ENCODE measurements at places on chromosomes 1 and 21. TPM values are rescaled to one million over a fixed set of nuclear protein-coding genes. Genes with fewer than 3 reads are reported as not detected.

Gene NAV1
- total RNA-seq: 1.3 TPM

Gene ATP6V1G3
- total RNA-seq: not detected

DNA sequence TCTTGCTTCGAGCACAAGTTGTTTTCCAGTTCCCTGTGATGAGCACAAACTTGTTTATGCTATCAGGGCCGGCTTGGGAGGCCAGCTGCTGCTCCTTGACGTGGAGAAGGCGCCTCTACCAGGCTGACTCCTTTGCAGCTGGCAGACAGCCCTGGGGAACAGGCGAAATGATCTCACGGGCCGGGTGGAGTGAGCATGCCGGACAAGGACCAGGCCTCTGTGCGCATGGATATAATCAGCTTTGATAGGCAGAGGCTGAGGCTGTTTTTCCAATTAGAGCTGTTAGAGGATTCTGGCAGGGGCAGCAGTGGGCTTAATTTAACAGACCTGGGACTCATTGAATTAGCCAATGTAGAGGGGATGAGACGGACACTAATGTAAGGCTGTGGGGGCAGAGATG, 38.9 kb downstream of the FAM163A start:
- no peaks in the 10 kb centered on the region for H3K4me1 ChIP-seq
- DNase-seq: no peak
- no peak overlapping the region for H3K4me3 ChIP-seq
- no peaks in the 10 kb centered on the region for H3K27me3 ChIP-seq
- no peaks in the 10 kb centered on the region for H3K36me3 ChIP-seq
- H3K27ac ChIP-seq: no peak overlapping the region

- no peak overlapping the region for H3K27ac ChIP-seq
- H3K36me3 ChIP-seq: no peaks in the 10 kb centered on the region
- H3K4me3 ChIP-seq: no peak overlapping the region
- no peaks in the 10 kb centered on the region for H3K27me3 ChIP-seq
- H3K4me1 ChIP-seq: no peaks in the 10 kb centered on the region
- no peak for DNase-seq
These were observed 91.3 kb downstream of the UCHL5 start for GRCh38 chr1:192967901-192968300.

Gene SDC3
- 0.30 TPM for total RNA-seq

Gene TESK2
- 2.9 TPM for total RNA-seq

Gene PLD5
- total RNA-seq: not detected

Gene COL18A1
- 4.0 TPM for total RNA-seq

GRCh38 chr1:87812871-87813577, 484.3 kb downstream of the LMO4 start:
- H3K27ac ChIP-seq: no peak overlapping the region
- no peaks in the 10 kb centered on the region for H3K4me1 ChIP-seq

DNA sequence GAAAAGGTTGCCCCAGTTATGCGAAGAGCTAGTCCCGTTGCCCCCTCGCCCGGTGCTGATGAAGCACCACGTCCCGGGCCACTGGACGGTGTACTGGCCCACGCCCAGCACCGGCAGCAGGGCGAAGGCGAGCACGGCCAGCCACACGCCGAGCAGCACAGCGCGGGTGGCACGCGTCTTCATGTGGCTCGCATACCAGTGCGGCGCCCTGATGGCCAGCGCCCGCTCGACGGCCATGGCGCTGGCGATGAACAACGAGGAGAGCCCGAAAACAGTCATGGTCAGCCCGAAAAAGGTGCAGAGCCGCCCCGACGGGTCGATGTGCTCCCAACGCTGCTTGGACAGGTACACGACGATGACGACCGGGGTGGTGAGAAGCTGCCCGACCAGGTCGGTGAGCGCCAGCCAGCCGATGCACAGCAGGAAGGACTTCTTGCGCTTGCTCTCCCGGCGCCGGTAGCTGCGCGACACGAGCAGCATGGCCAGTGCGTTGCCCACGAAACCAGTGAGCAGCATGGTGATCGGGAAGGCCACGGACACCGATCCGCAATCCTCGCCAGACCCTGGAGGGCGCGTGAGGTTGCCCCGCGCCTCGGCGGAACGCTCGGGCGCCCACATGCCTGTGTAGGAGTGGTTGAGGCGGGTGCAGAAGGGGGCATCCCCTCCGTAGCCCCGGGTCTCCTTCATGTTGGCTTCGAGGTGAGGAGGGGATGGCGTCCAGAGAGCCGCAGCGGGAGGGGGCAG, 553 bp downstream of the PTGER3 start:
- DNase-seq: peak; percentile 21
- no peaks in the 10 kb centered on the region for H3K36me3 ChIP-seq
- H3K27ac ChIP-seq: no peak overlapping the region
- peaks cover 50% of the 10 kb centered on the region for H3K27me3 ChIP-seq
- H3K4me3 ChIP-seq: peak overlapping the region; percentile 66

Gene IFT25
- 59.1 TPM for total RNA-seq

Gene CFHR3
- total RNA-seq: not detected

Gene CCDC185
- total RNA-seq: not detected

- peaks cover 3% of the 10 kb centered on the region for H3K27me3 ChIP-seq
- H3K36me3 ChIP-seq: peaks cover 3% of the 10 kb centered on the region
- no peak overlapping the region for H3K27ac ChIP-seq
- H3K4me1 ChIP-seq: peaks cover 38% of the 10 kb centered on the region
- H3K4me3 ChIP-seq: no peak overlapping the region
These were observed 699 bp upstream of the IL23R start for GRCh38 chr1:67165468-67166041.

GRCh38 chr1:169133801-169134502, 27.5 kb downstream of the ATP1B1 start:
- H3K27ac ChIP-seq: no peak overlapping the region
- no peaks in the 10 kb centered on the region for H3K27me3 ChIP-seq
- no peak for DNase-seq
- peaks cover 13% of the 10 kb centered on the region for H3K4me1 ChIP-seq

Gene SPRR2F
- total RNA-seq: not detected

Gene PDZK1IP1
- total RNA-seq: not detected

Gene SPRR2B
- not detected for total RNA-seq

DNA sequence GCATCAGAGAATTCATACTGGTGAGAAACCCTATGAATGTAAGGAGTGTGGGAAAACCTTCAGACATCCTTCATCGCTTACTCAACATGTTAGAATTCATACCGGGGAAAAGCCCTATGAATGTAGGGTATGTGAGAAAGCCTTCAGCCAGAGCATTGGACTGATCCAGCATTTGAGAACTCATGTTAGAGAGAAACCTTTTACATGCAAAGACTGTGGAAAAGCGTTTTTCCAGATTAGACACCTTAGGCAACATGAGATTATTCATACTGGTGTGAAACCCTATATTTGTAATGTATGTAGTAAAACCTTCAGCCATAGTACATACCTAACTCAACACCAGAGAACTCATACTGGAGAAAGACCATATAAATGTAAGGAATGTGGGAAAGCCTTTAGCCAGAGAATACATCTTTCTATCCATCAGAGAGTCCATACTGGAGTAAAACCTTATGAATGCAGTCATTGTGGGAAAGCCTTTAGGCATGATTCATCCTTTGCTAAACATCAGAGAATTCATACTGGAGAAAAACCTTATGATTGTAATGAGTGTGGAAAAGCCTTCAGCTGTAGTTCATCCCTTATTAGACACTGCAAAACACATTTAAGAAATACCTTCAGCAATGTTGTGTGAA, 12.8 kb downstream of the ZFP69B start:
- no peak for DNase-seq
- H3K27me3 ChIP-seq: no peaks in the 10 kb centered on the region
- H3K27ac ChIP-seq: no peak overlapping the region
- H3K4me3 ChIP-seq: no peak overlapping the region

DNA sequence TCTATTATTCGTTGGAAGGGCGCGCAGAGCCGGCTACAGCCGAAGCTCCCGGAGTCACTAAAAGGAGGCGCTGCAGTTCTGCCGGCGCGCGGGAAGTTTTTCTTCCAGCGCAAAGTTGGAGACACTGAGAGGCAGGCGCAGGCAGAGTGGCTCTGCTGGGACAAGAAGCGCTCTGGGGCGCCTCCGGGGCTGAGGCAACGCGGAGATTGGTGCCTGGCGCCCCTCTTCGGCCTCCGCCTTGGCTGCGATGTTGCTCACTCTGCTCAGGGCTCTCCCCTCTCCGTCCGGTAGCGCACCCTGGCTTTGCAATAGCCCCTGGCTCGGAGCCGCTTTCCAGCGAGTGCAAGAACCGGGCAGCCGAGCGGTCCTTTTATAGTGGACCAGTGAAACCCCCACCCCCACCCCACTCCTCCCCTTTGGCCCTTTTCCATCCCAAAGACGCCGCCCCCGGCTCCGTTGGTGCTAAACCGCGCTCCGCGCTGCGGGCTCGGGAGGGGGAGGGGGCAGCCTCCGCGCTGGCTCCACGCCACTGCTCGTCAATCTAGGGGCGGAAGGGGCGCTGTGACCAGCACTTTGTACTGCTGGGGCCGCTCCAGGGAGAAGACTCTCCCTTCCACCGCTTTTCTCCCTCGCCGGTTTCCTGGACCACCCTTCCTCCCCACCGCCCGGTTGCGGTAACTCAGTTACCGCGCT, at the start of gene ADAMTS1:
ADAMTS1 (minus strand) TSS at position 344 of the 693 bp plus-strand sequence. CDS start 455 bp downstream, outside the sequence.
- peaks cover 85% of the 10 kb centered on the region for H3K27me3 ChIP-seq
- H3K4me3 ChIP-seq: peak within 1 kb of the TSS; percentile 73
- no peaks in the 10 kb centered on the region for H3K36me3 ChIP-seq
- peak; percentile 18 for DNase-seq
- no peak within 1 kb of the TSS for H3K27ac ChIP-seq

DNA sequence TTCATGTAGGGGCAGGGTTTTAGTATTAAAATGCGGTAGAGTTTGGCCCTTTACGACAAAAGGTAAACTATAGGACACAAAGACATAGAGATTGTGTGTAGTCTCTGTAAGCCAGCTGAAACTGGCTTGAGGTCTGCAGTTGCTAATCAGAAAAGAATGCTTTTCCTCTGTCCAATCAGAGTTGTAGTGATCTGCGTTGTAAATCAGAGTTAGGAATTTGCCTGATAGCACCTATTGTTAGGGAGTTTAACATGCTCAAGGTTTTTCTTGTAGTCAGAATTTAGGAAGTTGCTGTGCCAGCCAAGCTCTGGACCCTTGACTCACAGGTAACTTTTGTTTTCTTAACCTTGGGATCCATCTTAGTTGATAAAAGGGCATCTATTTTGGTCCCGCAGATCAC, 61.2 kb upstream of the VTCN1 start:
- H3K36me3 ChIP-seq: no peaks in the 10 kb centered on the region
- no peaks in the 10 kb centered on the region for H3K4me1 ChIP-seq
- no peak overlapping the region for H3K4me3 ChIP-seq
- no peak overlapping the region for H3K27ac ChIP-seq
- no peak for DNase-seq
- H3K27me3 ChIP-seq: no peaks in the 10 kb centered on the region

Gene CLCA1
- not detected for total RNA-seq

Gene IL10
- total RNA-seq: not detected

Gene NUP210L
- 0.04 TPM for total RNA-seq

GRCh38 chr1:38197312-38198061, 150.9 kb upstream of the POU3F1 start:
- no peak overlapping the region for H3K4me3 ChIP-seq
- H3K4me1 ChIP-seq: no peaks in the 10 kb centered on the region
- no peak overlapping the region for H3K27ac ChIP-seq

Gene CLDN17
- not detected for total RNA-seq

DNA sequence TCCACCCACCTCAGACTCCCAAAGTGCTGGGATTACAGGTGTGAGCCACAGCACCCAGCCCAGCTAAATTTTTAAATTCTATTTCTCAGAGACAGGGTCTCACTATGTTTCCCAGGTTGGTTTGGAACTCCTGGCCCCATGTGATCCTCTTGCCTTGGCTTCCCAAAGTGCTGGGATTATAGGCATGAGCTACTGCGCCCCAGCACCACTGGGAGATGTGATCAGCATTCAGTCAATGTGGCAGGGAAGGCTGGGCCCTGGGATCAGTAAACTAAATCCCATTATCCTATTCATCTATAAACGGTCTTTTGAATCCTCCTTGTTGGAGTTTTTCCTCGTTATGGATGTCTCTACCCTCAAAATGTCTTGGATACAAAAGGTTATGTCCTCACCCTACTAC, 113.5 kb downstream of the PGBD5 start:
- DNase-seq: no peak
- H3K4me1 ChIP-seq: peaks cover 2% of the 10 kb centered on the region
- H3K4me3 ChIP-seq: no peak overlapping the region
- no peak overlapping the region for H3K27ac ChIP-seq

DNA sequence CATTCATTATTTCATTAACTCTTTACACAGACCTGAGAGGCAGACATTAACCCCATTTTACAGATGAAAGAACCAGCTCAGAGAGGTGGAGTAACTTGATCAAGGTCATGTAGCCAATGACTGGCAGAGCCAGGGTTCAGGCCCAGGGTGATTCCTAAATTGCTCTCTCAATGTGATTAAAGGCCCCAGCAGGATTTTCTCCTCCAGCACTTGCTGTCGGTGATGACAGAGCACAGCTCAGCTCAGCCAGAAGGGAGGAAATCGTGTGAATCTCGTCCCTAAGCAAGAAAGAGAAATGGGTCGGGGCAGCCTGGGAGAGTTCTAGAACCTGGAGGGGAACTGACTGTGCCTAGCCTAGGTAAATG, 19.5 kb upstream of the RNF19B start:
- peaks cover 34% of the 10 kb centered on the region for H3K4me1 ChIP-seq
- no peaks in the 10 kb centered on the region for H3K36me3 ChIP-seq
- H3K27me3 ChIP-seq: no peaks in the 10 kb centered on the region
- no peak for DNase-seq

Gene PTPN7
- total RNA-seq: 317 TPM

- H3K27ac ChIP-seq: no peak overlapping the region
- no peaks in the 10 kb centered on the region for H3K27me3 ChIP-seq
- no peak for DNase-seq
These were observed 140.6 kb downstream of the RUNX1 start for GRCh38 chr21:34908419-34909055.

- no peaks in the 10 kb centered on the region for H3K27me3 ChIP-seq
- DNase-seq: no peak
- H3K36me3 ChIP-seq: no peaks in the 10 kb centered on the region
These were observed 75.0 kb upstream of the PKN2 start for GRCh38 chr1:88609051-88609450.

Gene BATF3
- total RNA-seq: 77.9 TPM

Gene PLA2G2F
- not detected for total RNA-seq

GRCh38 chr21:33047231-33047630, 21.5 kb downstream of the OLIG2 start:
- no peaks in the 10 kb centered on the region for H3K36me3 ChIP-seq
- H3K27ac ChIP-seq: no peak overlapping the region
- no peaks in the 10 kb centered on the region for H3K4me1 ChIP-seq
- DNase-seq: no peak

Measured in activated naive CD8-positive, alpha-beta T cell treated with anti-CD3 and anti-CD28 coated beads for 36 hours (primary cell).